Activated CD8-positive, alpha-beta memory T cell treated with anti-CD3 and anti-CD28 coated beads for 24 hours (primary cell): ENCODE measurements at places on chromosomes 6 and 20.

GRCh38 chr20:39676241-39676640 lies 714.1 kb downstream of the DHX35 start:
- DNase-seq = no peak

GRCh38 chr20:51803148-51803854 lies 980 bp upstream of the SALL4 start:
- no peak for DNase-seq

GRCh38 chr6:6466967-6467761 lies 121.4 kb upstream of the LY86 start:
- no peak for DNase-seq

DNA sequence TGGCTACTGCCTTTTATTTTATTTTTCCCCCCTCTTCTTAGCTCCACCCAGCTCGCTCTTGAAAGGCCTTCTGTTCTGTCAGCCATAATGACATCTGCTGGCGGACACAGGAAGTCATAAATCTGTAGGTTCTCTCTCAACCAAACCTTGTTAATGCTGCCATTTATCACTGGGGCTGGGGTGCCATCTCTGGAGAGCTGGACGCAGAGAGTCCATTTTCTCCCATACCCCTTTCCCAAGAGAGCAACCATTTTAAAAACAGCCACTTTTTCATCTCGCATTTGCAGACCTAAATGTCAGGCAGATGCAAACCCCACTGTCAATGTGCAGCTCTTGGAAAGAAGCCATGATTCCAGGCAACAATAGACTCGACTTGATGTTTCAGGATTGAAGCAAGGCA lies 13.0 kb upstream of the TSHZ2 start:
- DNase-seq = no peak

DNA sequence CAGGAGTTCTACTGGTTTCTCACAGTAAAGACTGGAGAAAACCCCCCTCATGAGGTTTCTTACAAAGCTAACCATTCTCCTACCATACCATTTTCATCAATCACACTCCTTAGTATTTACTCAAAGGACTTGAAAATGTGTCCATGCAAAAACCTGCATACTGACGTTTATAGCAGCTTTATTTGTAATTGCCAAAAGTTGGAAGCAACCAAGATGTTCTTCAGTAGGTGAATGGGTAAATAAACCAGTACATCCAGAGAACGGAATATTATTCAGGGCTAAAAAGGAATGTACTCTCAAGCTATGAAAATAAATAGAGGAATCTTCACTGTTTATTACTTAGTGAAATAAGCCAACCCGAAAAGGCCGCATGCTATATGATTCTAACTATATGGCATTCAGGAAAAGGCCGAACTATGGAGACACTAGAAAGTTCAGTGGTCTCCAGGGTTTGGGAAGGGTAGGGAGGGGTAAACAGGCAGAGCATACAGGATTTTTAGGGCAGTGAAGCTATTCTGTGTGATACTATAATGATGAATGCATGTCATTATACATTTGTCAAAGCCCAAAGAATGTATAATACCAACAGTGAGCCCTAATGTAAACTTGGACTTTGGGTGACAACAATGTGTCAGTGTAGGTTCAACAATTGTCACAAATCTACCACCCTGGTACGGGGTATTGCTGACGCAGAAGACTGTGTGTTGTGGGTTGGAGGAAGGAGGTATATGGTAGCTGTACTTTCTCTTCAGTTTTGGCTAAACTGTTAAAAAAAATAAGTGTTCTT lies 50.6 kb downstream of the SNX5 start:
- DNase-seq = no peak

DNA sequence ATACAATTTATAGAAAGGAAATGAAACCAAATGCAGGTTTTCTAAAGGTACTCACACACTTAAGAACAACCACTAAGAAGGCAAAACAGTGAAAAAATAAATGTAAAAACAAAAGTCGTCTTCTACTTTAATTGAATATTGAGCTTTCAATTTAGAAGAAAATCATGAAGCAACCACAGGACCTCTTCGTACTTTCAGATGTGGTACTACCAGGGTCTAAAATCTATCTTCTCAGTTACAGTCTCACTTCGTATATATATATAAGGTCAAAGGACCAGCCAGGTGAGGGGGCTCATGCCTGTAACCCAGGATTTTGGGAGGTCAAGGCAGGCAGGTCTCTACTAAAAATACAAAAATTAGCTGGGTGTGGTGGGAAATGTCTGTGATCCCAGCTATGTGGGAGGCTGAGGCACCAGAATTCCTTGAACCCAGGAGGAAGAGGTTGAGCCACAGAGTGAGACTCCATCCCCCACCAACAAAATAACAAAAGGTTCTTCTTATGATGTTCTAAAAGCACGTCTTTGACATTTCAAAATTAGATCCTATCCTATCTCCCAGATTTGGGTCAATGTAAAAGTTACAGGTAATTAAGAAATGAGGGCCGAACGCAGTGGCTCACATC lies 12.5 kb downstream of the ROMO1 start:
- DNase-seq = no peak

DNA sequence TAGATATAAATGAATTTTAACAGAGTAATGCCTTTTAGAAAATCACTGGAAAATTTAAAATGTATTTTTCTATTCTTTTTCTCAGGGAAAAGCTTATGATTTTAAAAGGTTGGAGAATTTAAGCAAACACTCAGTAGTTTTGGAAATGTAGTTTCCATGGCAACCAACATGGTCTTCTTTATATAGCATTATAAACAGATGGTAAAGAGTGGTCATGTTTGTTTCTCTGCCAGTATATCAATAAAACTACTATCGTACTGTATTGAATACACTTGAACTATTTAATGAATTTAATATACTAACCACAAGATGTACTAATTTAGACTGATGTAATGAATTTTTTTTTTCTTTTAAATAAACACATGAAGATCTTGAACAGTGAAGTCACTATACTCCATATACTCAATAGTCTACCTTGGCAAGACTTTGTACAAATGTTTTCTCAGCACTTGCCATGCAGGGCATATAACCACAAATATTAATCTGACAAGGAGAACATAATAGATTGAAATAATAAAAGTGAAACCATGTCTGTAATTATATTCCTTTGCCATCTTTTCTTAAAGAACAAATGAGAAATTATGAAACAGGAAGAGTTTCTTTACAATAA lies 105.5 kb downstream of the PDSS2 start:
- no peak for DNase-seq

DNA sequence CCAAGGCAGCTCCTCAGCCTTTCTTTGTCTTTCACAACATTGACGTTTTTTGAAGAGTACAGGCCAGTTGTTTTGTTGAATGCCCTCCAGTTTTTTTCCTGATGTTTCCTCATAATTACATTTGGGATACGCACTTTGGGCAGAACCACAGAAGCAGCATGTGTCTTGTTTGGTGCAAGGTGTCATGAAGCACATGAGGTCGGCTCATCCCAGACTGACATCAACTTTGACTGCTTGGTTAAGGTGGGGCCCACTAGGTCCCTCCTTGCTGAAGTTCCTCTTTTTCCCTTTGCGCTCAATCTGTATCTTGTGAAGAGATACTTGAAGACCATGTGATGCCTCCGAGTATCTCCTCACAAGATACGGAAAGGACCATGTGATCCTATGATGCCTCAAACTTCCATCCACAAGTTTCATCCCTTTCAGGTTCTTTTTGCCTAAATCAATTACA lies 10.5 kb downstream of the SNAI1 start:
- DNase-seq = no peak

GRCh38 chr6:142712231-142712630 lies 232.7 kb downstream of the HIVEP2 start:
- no peak for DNase-seq

DNA sequence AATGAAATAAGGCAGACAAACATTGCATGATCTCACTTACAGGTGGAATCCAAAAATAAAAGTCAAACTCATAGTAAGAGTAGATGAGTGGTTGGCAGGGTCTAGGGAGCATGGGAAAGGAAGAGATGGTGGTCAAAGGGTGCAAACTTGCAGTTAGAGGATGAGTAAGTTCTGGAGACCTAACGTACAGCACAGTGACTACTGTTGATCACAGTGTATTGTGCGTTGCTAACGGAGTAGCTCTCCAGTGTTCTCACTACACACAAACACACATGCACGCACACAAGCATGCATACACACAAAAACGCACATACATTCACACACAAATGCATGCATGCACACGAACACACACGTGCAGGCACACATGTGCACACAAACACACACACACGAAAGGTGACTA lies 54.9 kb downstream of the LY86 start:
- DNase-seq = no peak

DNA sequence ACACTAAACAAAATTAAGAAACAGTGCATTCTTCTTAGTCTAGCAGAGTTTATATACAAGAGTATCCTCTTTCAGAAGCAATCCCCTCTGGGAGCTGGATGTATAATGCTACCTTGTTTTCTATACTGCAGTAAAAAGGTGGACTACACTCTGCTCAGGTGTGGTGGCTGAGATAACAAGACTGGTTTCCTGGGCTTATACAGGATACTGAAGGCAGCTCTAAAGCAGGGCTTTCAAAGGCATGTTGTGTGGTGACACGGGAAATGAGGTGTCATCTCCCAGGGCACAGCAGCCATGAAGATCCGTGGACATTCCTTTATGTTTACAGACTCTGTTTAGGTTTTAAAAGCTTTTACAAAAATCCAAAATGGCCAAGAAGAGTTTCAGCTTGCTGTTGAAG lies 136.7 kb downstream of the MAP3K4 start:
- DNase-seq = no peak

DNA sequence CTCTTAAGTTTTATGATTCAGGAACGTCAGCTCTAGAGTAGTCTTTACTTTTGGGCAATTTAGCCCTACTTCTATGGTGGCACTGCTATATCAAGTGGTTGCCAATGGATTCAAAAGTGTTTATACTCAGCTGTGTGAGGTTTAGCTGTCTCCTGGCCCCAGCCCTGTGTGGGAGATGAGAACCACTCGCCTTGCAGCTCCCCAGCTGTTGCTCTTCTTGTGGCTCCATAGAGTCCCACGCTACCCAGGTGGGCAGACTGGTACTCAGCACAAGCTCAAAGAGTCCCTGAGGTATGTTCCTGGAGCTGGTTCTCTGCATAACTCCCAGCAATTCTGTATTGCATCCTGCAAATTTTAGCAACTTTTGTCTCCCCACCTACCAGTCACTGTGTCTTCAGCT lies 59.6 kb downstream of the C6orf118 start:
- no peak for DNase-seq

- DNase-seq = no peak
Observed at GRCh38 chr6:4358414-4359107, 223.2 kb upstream of the ECI2 start.

DNA sequence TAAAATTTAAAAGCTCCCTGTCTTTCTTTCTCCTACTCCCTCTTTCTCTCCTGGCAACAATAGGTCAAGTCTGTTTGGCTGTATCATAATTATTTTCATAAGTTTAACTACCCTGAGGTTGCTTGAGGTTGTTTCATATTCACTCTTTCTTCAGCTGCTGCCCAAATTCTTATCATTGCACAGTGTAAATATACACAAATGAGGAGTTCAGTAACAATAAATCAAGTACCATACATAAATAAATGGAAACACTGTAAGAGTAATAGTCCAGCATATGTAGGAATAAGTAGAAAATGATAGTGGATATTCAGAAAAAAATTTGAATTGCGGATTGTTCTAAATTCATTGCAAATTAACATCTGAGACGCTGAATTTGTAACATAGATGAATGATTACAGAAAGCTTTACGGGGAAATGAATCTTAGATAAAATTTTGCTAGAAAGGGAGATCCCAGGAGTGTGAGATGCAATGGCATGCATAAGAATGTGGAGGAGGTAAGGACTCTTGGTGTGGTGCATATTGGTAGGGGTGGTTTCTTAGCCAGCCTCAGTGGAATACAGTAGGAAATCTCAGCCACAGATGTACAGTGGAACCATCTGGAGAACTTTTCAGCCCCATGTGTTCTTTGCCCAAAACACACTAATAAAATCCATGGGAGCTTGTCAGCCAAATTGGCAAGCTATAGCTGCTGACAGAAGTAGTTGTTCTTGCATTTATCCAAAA lies 480.7 kb downstream of the HTR1B start:
- no peak for DNase-seq

DNA sequence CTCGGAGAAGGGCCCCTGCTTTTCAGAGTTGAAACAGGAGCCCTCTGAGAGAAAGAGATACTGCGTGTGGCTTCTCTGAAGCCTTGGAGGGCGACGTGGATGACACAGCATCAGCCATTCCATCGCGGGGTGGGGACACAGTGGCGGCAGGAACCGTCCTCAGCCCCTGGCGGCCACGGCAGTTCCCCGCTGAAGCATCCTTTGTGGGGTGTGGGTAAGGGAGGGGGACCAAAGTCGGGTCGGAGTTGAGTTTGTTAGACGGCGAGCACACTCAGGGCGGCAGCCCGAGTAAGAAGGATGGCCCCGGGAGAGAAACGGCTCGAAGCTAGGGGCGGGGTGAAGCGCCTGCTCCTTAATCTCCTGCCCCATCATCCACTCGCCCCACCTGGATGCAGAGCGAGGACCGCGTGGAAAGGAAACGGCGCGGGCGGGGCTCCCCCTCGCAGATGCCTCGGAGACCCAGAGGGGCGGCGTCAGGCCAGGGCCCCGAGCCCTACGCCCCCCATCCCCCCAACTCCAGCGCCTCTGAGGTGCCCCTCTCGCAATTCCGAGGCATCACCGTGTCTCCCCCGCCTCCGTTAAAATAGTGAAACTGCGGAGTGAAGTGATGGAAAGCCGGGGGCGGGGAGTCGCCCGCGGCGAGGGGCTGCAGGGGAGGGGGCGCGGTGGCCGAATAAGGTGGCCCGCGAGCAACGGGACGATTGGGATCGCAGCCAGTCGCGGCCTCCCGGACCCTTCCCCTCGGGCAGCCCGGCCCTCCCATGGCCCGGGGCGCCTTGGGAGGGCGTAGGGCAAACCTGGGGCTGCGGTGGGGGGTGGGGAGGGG lies 796 bp upstream of the RREB1 start:
- DNase-seq = peak; percentile 89

- no peak for DNase-seq
Observed at GRCh38 chr6:10266061-10266460, 148.8 kb downstream of the TFAP2A start.

- no peak for DNase-seq
Observed at GRCh38 chr6:111552241-111552744, 53.4 kb downstream of the TRAF3IP2 start.

DNA sequence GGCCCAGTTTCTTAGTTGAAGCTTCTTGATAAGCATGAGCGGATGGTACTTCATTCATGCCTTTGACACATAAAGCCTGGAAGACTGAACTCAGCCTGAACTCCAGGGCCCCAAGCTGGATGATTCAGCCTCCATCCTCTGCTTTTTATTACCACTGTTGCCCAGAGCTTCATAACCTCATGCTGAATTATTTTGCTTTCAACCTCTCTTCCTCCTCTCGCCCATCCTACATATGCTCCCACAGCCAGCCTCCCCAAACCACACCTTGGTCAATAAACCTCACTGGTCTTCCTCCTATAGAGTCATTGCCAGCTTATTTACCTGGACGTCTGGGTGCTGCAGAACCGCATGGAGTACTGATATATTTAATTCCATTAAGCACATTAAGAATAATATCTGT lies 59.4 kb downstream of the SLC35B3 start:
- DNase-seq = no peak

GRCh38 chr20:63549679-63550282 lies 2.2 kb upstream of the SRMS start:
- no peak for DNase-seq

- no peak for DNase-seq
Observed at GRCh38 chr20:8223091-8223870, 91.2 kb downstream of the PLCB1 start.
